ENCODE measurements at places on chromosomes 4 and X.

DNA sequence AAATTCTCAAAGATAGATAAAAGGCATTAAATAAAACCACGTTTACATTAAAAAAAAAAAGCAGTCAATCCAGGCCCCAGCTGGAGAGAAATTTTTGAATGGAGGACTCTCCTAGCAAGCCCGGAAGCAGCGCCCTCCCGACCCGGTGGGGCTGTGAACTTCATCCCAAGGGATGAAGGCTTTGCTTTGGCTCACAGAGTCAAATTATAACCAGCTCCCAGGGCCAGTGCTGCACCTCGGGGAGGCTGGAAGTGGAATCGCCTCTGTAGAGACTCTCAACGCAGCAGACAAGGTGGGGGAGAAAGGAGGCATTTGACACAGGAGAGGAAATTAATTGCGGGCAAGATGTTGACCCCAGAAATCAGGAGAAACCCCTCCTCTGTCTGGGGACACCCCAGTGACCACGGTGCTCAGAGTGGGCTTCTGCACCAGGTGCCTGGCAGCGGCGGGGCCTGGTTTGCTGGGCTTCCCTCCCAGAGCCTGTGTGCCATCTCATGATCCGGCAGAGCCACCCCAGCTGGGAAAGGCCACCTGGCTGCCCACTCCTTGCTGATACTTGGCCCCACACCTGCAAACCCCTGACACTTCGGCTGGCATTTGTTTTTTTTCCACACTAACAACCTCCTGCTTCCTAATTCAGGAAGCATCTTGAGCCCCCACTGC is 71.7 kb downstream of the ABLIM2 start:
- DNase-seq = no peak

- no peak for DNase-seq
Measured at GRCh38 chrX:123993326-123993725, 31.8 kb downstream of the STAG2 start.

DNA sequence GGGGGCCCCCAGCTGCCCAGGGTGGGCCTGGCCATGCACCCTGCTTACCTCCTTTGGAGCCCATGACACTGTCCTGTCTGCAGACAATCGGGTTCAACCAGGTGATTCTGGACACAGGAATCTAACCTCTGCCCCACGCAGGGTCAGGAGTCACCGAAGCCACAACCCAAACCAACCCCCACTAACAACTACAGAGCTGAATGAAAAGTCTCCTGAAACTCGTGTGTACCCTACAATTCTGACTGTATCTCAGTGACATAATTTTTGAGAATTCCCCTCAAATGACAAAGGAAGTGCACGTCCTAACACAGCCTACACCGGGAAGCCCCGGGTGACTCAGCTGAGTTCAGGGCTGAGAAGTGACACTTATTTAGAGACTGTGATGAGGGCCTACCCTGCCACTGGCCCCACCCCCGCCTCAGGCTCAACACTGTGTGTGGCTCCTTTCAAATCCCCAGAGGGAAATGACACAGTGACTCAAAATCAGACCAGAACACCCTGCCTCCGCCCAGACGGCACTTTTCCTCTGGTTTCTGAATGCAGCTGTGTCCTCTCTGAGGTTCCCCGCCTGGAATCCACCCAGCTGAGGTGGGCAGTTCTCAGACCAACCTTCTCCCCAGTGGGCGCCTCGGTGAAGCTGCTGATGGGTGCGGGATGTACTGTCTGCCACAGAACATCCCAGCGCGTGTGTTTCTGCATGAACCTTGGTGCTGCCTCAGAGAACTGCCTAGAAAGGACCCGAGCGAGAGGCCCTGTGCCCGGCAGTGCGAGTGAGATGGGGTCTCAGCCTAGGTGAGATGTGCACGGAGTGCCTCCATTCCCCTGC is 9.9 kb downstream of the TNIP2 start:
- no peak for DNase-seq

GRCh38 chr4:61514991-61515390 is 314.9 kb downstream of the ADGRL3 start:
- no peak for DNase-seq

GRCh38 chr4:65381648-65382047 is 288.6 kb downstream of the EPHA5 start:
- no peak for DNase-seq

DNA sequence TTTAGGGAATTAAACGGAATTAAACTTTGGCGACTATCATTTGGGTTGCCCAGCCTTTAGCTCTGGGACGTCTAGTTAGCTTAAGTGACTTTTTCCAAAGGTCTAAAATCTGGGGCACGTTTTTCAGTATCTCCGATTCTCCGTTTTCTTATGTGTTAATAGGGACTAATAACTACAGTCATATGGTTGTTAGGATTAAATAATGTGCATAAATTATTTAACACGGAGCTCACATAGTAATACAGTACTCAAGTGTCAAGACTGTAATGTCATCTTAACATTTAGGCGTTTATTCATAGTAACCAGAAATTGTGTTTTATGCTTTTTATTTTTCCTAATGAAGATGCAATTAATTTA is 466 bp upstream of the CCNA2 start:
- DNase-seq = peak; percentile 29

DNA sequence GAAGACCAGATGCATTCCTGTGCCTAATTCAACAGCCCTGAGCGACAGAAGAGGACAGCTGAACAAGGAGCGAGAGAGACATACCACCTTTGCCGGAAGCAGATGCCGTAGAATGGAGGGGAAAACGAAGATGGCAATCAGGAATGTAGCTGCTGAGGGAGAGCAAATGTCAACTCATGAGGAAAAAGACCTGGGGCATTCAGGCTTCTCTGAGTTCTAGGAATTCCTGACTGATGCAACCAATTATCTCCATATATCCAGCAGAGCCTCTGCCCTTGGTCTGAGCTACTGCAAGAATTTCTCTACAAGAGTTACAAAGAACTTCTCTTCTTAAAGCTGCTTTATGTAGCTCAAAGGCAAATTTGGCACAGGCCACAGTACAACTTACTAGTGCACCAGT is 40.5 kb upstream of the INPP4B start:
- no peak for DNase-seq

- no peak for DNase-seq
Measured at GRCh38 chr4:140581078-140581477, 12.3 kb upstream of the UCP1 start.

- DNase-seq = no peak
Measured at GRCh38 chrX:155179346-155179997, 36.8 kb upstream of the VBP1 start.

GRCh38 chrX:37383313-37383712 is 34.1 kb downstream of the PRRG1 start:
- no peak for DNase-seq

- no peak for DNase-seq
Measured at GRCh38 chrX:148872161-148872535, 371.7 kb downstream of the AFF2 start.

DNA sequence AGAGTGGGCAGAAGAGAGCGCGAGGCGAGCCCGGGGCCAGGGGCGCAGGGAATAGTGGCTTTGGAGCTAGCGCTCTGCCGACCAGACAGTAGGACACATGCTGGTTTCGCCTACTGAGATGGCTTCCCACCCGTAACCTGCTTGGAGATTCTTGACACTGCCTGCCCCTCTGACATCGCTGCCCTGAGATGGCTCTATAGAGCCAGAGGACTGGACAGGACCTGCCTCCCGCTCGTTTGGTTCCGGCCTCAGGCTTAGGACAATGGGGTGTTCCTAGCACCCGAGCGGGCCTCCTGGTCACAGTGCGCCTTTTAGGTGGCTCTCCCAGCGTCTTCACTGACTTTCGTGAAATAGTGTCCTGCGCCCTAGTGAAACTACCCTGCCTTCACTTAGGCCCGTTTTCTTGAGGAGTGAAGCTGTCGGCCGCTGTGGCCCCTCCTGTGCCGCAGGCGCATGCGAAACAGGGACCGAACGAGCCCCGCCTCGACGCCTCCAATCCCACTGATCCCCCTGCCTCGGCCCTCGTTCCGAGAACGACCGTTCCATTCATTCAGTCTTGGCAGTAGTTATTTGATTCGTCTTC is 608 bp downstream of the TAF1 start:
- no peak for DNase-seq

GRCh38 chr4:177455561-177455970 is 13.3 kb upstream of the AGA start:
- peak; percentile 45 for DNase-seq

GRCh38 chrX:108018656-108019381 is 26.0 kb upstream of the VSIG1 start:
- DNase-seq = no peak

GRCh38 chr4:4582653-4583052 is 40.8 kb upstream of the STX18 start:
- no peak for DNase-seq

- no peak for DNase-seq
Measured at GRCh38 chrX:154383359-154384283, 4.5 kb downstream of the EMD start.

GRCh38 chr4:26812049-26812714 is 48.5 kb upstream of the STIM2 start:
- DNase-seq = no peak

DNA sequence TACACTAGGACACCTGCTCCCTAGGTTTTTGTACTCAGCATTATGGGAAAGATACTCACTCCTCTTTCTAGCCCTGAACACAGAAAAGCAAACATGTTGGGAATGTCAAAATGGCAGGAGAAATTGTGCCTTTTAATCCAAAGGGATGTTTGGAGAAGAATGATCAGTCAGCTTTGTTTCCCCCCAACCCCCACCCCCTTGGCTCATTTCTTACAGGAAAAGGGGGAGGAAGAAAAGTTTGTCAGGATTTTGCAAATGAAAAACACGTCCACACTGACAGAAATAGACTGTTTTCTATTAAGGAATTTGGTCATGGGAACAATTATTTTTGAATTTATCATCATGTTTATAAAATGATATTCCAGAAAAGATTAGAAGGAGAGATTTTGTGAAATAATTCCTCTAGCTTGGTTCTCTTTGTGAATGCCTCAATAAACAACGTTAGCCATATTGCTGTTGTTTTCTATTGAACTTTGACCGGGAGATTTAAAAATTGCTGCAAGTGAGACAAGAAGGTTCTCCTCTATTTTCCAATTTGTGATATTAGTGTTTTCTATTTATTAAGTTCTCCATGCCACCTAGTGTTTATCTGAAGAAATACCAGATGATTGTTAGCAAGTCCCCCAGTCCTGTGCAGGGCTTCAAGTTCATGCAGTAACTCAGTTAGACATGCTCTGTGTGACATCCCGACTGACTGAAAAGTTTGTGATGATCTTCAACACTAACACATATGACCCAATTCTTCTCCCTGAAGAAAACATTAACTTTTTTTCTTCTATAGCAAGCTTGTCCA is 31.3 kb upstream of the TFDP3 start:
- DNase-seq = no peak

GRCh38 chr4:88297212-88297516 is 12.8 kb upstream of the PPM1K start:
- DNase-seq = no peak

DNA sequence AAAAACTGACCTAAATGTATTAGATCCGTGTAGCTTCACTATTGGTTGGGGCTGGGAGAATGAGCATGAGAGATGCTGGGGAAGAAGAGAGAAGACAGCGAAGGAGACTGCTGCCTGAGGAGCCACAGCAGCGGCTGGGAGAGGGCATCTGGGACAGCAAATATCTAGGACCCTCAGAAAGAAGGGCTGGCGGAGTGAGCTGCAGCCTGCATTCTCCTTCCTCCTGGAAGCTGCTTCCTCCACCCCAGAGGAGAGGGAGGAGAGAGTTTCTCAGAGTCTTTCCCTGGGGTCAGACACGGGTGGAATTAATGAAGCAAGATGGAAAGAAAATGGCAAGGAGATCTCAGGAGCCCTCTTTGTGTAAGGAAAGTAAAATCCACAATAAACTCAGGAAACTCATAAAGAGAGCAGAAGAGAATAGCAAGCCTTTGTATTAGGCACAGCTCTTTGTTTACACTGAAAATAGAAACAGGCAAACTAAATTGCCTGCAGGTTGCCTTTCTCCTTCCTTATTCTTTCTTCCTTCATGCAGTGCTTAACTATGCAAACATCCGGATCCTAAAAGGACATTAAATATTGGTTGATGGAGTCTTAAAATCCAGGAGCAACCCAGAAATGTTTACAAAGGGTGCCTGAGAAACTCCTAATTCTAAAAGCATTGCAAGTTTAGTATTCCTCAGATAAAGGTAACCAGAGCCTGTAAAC is 130.3 kb upstream of the GALNT7 start:
- no peak for DNase-seq

DNA sequence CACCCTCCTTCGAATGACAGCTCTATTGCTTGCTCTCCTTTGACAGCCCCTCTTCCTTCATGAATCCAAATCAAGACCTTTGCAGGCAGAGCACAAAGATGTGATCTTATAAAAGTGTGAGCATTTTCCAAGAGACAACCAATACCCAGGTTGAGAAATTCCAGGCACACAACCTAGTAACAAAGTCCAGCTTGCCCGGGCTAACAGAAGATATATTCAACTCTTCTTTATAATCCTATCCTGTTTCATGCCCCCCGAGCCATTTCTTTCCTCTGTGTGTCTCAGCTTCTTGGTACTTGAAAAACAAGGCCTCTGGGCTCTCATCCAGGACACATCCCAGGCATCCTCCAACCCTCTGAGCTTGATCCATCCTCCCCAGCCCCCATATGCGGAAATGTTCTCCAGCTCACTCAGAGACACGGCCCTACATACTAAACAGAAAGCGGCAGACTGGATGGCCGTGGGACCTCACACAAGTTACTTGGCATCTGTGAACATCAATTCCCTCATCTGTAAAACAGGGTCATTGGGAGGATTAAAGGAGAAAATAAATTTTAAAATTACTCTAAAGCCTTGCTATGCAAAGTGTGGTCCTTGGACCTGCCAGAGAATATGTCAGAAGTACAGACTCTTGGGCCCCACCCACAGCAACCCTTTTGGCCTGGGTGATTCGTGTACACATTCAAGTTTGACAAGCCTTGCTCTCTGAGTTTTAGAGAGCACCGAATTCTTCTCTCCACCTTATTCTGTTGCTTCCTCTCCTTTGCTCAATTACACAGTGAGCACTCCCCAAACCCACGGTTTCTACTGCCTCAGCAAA is 627.0 kb downstream of the BCOR start:
- no peak for DNase-seq

- DNase-seq = no peak
Measured at GRCh38 chrX:50483283-50483682, 12.7 kb upstream of the DGKK start.

GRCh38 chr4:110124711-110125110 is 73.7 kb downstream of the ELOVL6 start:
- no peak for DNase-seq

DNA sequence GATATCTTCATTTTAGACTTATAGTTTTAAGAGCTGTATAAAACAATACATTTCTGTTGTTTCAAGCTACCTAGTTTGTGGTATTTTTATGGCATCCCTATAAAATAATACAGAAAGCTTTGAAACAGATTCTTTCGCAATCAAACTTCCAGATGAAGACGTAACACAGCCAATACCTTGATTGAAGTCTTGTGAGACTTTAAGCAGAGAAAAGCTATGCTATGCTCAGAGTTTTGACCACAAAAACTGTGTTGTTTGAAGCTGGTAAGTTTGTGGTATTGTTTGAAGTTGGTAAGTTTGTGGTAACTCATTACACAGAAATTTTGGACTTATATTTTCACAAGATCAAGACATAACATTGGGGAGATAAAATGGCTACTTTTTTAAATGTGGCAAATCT is 201.8 kb upstream of the UGT8 start:
- no peak for DNase-seq

- DNase-seq = no peak
Measured at GRCh38 chr4:179671609-179672008, 2229.4 kb upstream of the AGA start.

Measured in NCI-H2029 treated with DMSO at 0.1 percent for 48 hours (cell line).